Activated naive CD8-positive, alpha-beta T cell treated with anti-CD3 and anti-CD28 coated beads, Interleukin-2, amount 50 U/mL, for 16 hours (primary cell): ENCODE measurements at places on chromosomes 3 and 15.

DNA sequence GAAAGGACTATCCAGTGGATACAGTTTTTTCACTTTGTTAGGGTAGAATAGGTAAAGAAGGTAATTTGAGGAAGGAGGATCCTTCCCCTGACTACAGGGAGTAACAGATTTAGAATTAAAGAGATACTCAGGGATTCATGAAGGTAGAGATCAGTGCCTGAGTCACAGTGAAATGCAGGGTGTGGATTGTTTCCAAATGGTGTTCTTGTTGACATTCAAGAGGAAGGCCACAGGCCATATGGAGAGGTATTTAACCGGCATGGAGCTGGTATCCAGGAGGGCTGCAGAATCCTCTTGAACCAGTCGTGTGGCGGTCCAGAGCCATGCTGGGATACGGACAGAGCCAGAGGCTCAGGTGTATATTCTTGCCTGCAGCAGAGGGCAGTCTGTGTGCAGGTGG, 28.2 kb downstream of the GYG1 start:
- no peak for DNase-seq

- DNase-seq, result no peak
Observed at GRCh38 chr3:193998123-193998448, 137.9 kb upstream of the HES1 start.

DNA sequence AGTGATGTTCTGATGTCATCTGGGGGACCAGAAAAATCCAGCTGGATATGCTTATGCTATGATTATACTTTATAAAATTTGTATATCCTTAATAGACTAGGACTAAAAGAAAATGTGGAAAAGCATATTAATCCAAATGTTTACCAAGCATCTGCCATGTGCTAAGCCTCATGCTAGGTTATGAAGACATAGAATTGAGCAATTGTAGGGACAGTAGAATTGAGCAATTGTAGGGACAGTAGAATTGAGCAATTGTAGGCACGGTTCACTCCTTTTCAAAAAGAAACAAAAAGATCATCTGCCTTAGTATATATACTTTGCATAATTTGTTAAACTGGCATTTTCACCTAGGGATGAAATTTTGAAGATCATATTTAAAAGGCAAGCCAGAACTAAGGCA, 18.3 kb downstream of the ABHD5 start:
- DNase-seq, result no peak

GRCh38 chr3:163468531-163469335, 1609.6 kb downstream of the SI start:
- no peak for DNase-seq

DNA sequence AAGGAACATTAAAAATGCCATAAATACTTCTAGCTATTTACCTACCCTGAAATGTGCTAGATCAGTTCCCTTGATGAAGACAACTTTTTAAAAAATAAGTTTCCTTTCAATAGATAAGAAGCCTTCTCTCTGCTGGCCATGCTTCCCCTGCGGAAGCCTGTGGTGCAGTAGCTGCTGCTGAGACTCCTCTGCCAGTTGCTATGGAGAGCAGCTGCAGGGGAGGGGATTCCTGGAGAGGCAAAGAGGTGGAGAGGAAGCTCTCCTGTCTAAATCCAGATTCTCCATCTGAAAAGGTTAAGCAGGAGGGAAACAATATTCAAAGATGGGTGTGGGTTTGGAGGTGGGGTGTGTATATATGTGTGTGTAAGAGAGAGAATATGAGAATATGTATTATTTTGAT, 69.8 kb upstream of the BFSP2 start:
- no peak for DNase-seq

DNA sequence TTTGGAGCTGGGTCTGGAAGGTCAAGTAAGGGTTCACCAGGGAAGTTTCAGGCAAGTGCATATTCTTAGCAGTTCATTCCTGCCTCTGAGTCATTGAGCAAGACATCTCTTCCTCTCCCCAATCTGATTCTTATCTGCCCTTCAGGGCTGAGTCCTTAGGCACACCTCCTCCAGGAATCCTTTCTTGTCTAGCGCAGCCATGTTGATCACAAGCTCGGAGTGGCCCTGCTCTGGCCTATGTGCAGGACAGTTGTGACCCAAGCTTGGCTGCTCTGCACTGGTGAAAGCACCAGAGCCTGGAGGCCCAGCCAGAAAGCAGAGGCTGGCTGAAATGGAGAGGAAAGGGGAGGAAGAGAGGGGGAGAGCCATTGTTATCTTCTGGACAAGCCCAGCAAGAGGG, 30.9 kb upstream of the MRPS22 start:
- no peak for DNase-seq

DNA sequence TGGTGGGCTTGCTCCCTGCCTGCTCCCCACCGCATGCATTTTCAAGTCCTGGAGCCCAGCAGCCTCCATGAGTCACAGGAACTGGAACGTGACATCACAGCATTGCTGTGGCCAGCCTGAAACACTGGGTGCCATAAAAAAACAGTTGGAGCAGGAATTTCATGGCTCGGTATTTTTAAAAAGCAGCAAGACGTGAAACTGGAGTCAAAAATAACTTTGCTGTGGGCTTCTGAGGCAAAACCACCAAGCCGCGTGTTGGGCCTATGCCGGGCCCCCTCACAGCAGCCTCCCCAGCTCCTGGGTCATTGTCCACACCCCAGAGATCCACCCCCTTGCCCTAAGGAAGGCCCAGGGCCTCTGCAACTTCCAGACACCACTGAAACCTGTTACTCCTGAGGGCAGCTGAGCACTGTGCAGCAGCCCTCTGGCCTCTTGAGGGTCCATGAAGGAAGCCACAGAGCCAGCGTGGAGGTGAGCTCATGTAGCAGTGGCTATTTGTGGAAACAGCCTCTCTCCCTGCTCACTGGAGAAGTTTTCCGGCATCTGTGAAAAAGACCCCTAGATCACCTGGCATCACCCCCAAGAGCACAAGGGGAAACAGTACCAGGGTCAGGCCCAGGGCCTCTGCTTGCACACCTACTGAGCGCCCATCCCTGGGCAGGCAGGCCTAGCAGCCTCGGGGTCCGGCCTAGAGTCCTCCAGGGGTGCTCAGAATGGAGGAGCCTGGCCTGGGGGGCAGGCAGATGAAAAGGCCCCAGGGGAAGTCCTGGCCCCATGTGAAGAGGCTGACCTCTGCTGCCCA, 34.0 kb upstream of the DUSP7 start:
- DNase-seq, result no peak

- DNase-seq, result no peak
Observed at GRCh38 chr15:55912982-55913381, 80.4 kb downstream of the NEDD4 start.

- no peak for DNase-seq
Observed at GRCh38 chr3:66413151-66413751, 87.6 kb downstream of the LRIG1 start.

GRCh38 chr3:114714237-114714636, 420.4 kb downstream of the TIGIT start:
- DNase-seq, result no peak

- no peak for DNase-seq
Observed at GRCh38 chr3:121330634-121331033, 215.2 kb downstream of the POLQ start.

DNA sequence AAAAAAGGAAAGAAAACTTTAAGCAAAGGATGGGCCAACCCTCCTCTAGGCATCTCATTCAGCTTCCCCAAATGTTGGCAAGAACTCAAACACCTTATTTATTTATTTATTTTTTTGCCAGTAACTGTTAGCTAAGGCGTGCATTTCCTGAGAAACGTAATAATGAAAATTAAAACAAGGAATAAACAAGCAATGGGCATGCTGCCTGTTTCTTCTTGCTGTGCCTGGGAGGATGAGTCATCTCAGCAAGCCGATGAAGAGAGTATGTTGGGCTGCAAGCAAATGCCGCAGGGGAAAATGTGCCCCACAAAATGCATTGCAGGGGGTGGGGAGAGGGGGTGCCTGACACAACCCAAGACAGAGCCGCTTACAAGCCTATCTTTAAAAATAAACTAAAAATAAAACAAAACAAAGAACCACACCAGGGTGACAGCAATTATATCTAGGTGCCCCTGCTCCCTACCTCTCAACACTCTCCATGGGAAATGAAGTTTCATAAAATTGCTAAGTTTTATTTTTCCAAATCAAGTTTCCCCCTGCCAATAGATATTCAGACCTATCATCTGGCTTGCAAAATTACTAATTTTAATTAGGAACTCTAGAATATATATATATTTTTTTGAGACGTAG, 40.3 kb downstream of the EIF4E3 start:
- DNase-seq, result no peak

DNA sequence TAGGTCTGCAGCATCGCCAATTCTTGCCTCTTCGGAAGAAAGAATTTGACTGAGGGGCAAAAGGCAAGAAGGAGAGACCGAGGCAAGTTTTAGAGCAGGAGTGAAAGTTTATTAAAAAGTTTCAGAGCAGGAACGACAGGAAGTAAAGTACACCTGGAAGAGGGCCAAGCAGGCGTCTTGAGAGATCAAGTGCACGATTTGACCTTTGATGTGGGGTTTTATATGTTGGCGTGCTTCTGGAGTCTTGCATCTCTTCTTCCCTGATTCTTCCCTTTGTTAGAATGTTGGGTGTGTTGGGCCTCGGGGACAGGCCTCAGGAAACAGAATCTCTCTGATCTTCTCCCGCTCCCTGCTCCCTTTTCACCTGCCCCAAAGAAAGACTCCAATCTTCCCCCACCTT, 40.6 kb upstream of the FLNB start:
- DNase-seq, result no peak

DNA sequence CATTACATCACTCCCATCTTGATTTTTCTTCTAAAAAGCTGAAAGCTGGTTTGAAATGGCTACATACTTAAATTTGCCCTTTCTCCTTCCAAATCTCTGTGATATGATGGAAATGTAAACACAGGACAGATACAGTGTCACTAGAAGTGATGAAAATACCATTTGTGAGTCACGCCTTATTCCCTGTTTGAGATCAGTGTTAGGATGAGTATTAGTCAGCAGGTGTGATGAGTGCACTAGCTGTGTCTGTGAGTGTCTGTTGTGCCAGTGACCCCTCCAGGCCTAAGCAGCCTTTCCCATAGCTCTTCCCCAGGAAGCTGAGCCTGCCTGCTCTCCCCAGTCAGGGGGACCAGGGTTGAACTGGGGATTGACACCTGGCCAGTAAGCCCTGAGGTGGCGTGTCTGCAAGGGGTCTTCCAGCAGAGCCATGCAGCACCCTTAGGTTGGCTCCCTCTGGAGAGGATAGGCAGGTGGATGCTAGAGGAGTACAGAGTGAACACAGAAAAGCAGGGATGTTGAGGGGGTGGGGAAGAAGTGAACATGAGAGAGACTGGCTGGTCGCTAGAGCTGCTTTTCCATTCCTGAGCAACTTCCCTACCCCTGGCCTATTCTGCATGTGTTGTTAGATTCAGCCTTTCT, 92.0 kb downstream of the PDE8A start:
- DNase-seq, result no peak

DNA sequence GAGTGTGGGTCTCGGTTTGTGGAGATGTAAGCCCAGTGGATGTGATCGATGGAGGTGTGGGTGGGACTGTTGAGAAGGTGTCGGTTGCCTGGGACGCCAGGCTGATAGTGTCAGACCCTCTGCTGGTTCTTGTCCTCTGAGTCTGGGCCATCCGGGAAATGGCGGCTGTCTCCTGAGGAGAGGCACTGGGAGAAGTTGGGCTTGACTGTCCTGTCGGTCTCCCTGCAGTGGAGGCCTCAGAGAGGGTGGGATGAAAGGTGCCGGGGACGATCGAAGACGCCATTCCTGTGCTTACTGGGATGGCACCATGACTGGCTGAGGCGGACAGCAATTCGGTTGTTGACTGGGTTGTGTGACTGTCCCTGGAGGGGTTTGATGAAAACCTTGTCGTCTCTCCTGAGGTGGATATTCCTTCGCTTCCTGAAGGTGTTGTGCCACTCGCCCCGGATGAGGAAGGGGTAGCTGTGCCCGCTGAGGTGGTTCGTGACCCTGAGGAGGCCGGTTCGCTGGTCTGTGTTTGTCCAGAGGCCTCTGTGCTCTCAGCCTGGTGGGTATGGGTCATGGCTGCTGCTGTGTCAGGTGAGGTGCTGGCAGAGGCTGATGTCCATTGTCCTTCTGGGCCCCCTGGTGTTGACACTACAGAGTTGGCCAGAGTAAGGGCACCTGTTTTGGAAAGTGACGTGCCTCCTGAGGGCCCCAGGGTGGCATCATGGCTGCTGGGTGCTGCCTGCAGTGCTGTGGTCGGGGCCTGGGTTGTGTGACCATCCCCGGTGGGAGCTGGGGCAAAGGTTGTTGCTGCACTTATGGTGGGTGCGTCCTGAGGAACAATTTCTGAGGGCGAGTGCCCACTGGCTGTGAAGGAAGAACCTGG, 22.8 kb downstream of the MUC4 start:
- no peak for DNase-seq

- DNase-seq, result no peak
Observed at GRCh38 chr15:99441871-99442251, 123.9 kb upstream of the MEF2A start.

DNA sequence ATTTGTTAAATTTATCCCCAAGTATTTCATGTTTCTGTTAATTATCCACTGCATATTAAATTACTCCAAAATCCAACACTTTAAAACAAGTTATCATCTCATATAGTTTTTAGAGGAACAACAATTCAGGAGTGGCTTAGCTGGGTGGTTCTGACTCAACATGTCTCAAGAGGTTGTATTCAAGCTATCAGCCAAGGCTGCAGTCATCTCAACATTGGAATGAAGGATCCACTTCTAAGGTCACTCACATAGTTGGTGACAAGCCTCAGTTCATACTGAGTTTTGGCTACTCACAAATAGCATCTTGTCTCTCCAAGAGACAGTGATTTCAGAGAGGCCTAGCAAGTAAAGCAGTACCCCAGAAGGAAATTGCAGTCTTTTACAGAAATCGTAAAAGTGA, 134.7 kb downstream of the NR2E3 start:
- no peak for DNase-seq

GRCh38 chr3:126542340-126543241, 16.1 kb downstream of the C3orf22 start:
- DNase-seq, result no peak

GRCh38 chr3:183313351-183313750, 60.3 kb downstream of the B3GNT5 start:
- DNase-seq, result no peak

- DNase-seq, result no peak
Observed at GRCh38 chr3:126539558-126540250, 15.7 kb downstream of the CHST13 start.

DNA sequence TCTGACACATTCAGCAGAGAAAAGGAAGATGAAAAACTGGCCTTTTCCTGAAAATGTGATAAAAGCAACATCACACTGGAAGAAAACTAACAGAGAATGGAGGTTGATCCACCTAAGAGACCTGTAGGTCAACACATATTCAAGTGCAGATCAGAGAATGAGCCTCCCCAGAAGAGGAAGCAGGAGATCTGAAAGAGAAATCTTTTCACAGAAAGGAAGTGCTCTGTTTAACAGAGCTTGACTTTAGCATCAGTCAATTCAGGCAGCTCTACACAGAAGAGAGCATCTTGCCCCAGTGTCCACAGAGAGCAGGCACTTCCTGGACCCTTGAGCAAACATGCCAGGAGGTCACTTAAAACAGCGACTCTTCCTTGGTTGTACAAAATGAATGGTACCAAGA, 655.4 kb upstream of the GBE1 start:
- DNase-seq, result no peak
